Mesenchymal stem cell (in vitro differentiated cells and primary cell): ENCODE measurements at places on chromosomes 3 and 15.

DNA sequence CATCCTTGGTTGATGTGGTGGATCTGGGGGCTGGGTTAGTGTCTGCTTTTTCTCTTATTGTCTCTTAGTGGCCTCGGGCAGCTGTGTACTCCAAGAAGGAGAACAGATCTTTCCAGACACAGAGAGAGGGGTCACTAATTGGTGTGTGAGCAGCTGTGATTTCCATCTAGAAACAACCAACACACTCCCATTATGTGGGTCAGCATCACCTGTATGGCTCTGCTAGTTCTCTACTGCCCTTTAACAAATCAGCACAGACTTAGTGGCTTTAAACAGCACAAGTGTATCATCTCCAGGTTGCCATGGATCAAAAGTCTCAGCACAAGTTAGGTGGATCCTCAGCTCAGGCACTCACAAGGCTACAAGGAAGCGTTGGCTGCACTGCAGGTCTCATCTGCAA is 156.8 kb downstream of the LRTM1 start:
- DNase-seq = no peak

DNA sequence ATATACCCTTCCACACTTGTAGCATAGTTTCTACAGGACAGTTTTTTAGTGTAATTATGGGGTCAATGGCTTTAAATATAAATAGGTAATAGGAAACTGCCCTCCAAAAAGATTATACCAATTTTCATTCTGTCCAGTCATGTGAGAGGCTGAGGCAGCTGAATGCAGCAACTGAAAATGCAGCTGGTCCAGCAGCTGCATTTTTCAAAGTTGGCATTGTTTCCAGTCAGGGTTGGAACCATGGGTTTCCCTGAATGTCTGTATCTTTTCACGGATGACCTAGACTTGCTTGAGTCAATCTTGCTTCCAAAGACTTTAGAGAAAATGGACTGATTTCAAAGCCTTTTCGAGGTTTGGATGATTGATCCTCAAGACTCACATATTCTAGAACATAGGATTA is 9.9 kb upstream of the KNL1 start:
- DNase-seq = no peak

DNA sequence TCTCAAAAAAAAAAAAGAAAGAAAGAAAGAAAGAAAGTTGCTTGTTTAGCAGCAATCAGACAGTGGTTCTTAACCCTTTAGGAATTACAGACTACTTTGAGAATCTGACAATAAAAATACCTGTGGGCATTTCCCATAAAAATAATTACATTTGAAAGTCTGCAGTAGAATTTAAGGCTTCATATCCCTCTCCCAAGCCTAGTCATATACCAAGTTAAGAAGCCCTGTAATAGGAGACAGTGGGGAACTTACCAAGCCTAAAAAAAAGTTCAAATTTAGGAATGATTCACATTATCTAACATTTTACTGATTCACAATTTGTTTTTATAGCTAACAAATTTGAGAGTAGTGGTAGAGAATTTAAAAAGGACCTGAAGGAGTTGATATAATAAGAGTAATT is 47.5 kb downstream of the LRRFIP2 start:
- no peak for DNase-seq

GRCh38 chr3:67998281-67998680 is 343.9 kb upstream of the SUCLG2 start:
- DNase-seq = no peak

DNA sequence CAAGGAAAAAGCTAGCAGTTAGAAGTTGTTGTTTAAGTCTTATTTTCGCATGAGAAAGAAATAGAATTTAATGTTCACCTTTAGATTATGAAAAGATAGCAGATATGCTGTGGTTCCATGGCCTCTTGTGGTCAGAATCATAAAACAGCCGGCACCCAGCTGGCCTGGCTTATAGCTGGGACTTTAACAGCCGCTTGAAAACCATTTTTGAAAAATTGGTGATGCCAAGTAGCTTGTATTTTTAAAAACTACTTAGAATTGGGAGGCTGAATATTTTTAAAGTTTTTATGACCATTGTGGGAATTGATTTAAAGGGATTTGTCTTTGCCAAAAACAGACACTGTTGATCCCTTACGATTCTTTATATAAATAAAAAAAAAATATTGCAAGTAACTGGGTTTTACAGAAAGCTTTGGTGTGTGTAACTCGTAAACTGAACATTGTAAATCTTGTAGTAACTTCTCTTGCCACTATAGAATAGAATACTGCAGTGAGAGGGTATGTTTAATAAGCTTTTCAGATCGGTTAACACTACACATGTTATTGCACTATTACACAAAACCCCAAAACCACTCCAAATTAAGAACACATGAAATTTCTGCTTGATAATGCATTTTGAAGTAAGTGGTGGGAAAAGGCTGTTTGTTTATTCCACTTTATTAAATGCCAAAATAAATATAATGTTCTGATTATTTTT is 6.6 kb downstream of the ARRDC4 start:
- DNase-seq = no peak
